Cerebellum (tissue), 4 donors: ENCODE measurements at places on chromosomes 16 and 17.

- no peak for DNase-seq
These were observed 28.8 kb upstream of the ABCC11 start for GRCh38 chr16:48276102-48276501.

GRCh38 chr16:52528393-52529065, 18.4 kb downstream of the TOX3 start:
- no peak for DNase-seq

DNA sequence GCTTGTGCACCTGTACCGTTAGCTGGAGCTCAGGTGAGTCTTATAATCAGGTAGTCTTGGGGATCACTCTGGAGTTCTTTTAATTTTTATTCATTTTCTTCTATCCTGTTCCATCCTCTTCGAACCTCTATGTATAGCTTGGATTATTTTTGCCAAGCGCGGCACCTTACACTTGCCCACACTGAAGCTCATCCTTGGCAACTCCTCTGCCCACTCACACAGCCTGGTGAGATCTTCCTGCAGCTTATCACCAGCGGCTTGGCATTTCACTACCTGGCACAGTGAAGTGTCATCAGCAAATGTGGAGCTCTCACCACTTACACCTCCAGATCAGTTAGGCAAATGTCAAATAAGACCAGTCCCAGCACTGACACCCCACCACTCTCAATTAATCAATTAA, 116.7 kb downstream of the CACNG3 start:
- DNase-seq = no peak

GRCh38 chr17:17445296-17445924, 31.4 kb upstream of the MED9 start:
- no peak for DNase-seq

GRCh38 chr16:28218109-28218508, 6.3 kb upstream of the XPO6 start:
- no peak for DNase-seq

DNA sequence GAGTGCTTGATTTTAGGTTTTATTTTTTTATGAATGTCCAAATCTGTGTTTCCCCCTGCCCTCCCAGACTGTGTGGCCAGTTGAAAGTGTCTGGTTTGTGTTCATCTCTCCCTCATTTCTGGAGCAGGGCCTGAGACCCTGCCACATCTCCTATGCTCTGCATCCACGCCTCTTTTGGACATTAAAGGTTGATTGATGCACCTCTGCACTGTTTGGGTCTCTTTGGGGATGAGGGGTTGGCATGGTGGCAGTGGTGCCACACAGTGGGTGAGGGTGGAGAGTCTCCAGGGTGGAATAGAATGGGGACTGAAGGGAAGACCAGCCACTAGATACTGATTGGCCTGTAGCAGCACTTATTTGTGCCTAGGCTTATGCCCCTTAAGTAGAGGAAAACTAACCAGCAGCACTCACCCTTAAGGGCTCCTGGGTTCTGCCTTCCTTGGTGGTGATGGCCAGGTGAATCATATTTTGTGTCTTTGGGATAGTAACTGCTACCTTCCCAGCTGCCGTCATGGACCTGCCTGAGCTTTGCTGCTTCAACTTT, 7.9 kb downstream of the DYNLL2 start:
- DNase-seq = no peak

DNA sequence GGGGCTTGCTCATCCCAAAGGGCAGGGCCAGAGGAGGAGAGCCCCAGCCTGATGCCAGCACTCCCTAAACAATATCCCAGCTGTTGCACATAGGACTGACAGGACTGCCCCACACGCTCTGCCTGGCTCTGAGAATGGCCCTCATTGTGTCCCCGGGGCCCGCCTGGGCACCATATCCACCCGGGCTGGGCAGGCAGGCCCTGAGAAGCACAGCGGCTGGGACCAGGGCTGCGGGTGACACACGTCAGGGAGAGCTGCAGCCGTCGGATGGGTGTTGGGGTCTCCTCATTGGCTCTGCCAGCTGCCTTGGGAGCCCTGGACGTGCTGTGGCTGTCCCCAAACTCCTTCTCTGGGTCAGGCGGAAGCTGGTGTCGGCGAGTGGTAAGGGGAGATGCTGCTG, 4.2 kb downstream of the BCAR1 start:
- no peak for DNase-seq

GRCh38 chr16:82229800-82230619, 60.0 kb upstream of the MPHOSPH6 start:
- no peak for DNase-seq

- DNase-seq = no peak
These were observed 49.7 kb downstream of the ARHGAP44 start for GRCh38 chr17:12839042-12839441.

- no peak for DNase-seq
These were observed 153.3 kb downstream of the CDH11 start for GRCh38 chr16:64968539-64968938.

DNA sequence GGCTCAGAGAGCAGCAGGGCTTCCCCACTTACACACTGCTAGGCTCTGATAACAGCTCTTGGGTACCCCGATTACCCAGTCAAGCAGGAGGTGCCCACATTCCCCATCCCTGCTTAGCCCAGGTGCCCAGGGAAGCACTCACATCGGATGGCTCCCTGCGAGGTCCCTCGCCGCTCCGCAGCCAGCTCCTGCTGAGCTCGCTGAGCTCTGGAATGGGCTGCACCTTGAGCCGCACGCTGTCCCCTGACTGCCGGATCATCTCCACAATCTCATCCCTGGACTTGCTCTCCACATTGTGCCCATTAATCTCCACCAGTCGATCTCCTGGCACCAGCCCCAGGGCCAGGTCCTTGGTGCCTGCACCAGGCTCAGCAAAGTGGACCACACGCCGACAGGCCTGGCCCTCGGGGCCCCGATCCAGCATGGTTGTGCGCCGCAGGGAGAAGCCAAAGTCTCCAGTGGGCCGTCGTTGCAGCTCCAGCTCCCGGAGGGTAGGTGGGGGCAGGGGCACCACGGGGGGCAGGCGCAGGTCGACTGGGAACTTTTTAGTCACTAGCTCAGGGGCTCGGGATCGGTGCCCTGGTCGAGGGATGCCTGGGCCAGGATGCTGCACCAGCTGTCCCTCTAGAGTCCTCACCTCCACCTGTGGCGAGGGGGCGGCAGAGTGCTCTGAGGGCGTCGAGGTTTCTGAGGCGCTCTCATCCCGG, 14.2 kb downstream of the MYO18A start:
- no peak for DNase-seq

DNA sequence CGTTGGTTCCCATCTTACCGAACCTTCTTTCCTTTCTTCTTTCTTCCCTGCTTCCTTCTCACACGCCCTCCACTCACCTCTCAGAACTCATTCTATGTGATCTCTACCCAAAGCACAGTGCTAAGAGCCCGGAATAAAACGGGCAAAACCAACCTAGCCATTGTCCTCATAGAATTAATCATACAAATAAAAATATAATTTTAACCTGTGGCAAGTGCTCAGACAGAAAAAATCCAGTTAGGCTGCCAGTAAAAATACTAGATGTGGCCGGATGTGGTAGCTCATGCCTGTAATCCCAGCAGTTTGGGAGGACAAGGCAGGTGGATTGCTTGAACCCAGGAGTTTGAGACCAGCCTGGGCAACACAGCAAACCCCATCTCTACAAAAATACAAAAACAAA, 27.0 kb downstream of the BMERB1 start:
- no peak for DNase-seq

GRCh38 chr17:30524847-30525246, 47.6 kb downstream of the GOSR1 start:
- no peak for DNase-seq

DNA sequence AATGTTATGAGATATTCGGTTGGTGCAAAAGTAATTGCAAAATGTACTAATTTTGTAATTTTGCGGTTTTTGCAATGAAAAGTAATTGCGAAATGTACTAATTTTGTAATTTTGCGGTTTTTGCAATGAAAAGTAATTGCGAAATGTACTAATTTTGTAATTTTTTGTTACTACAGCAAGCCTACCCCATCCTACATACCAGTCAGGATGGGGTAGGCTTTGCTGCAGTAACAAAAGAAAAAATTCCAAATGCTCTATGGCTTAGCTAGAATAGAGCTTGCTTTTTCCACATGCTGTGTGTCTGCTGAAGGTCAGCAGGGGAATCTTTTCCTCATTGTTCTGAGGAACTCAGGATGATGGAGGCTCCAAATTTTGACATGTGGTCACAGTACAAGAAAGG, 83.3 kb upstream of the GPRC5B start:
- DNase-seq = no peak

GRCh38 chr16:23369416-23369815, 67.3 kb downstream of the SCNN1B start:
- no peak for DNase-seq

- DNase-seq = no peak
These were observed 63.7 kb upstream of the AMZ2 start for GRCh38 chr17:68184141-68184571.

GRCh38 chr17:29368926-29369325, 21.2 kb upstream of the TAOK1 start:
- no peak for DNase-seq
